Activated CD8-positive, alpha-beta memory T cell treated with anti-CD3 and anti-CD28 coated beads for 4 hours (primary cell): ENCODE measurements at places on chromosomes 11 and 22.

DNA sequence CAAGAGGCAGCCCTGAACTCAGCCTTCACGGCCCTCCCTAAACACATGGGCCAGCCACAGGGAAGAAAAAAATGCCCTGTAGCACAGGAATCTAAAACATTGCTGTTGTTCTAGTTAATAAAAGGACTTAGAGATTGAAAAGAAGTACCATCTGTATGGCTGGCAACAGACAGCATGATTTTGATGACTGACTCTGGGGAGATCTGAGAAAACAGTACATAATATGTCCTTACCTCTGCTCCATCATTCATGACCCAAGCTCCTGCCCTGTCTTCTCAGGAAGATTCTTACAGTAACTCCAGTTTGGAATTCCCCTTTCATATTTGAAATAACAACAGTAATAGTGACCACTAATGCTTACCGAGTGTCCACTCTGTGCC, 244.2 kb downstream of the ETS1 start:
- no peak for DNase-seq

- DNase-seq, result no peak
Observed at GRCh38 chr11:77080643-77081210, 14.0 kb downstream of the CAPN5 start.

GRCh38 chr22:29689880-29690213, 30.0 kb upstream of the CABP7 start:
- DNase-seq, result no peak

- no peak for DNase-seq
Observed at GRCh38 chr11:118084247-118084646, 2.5 kb downstream of the SMIM35 start.

DNA sequence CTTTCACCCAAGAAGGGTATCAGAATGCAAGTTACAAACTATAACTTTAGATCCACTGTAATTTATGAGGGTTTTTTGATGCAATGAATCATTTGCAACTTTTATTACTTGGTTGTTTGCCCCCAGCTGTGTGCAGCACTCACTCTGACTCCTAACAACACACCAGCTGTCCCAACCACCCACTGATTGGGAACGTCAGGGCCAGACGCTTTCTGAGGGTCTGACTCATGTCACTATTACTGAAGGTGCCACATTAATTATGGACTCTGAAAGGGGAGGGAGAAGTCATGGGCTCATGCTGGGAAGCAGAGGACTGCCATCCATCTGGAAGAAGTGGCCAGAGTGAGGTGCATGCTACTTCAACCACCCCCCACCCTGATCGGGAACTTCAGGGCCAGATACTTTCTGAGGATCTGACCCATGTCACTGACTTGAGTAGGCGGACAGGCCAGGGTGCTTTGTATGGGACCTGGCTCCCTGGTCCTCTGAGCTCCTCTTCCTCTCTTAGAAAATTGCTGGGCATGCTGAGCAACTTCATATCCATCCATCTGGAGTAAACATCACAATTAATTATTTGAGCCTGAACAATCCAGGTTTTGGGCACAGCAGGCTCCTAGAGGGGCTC, 44.9 kb upstream of the DRD2 start:
- DNase-seq, result no peak

GRCh38 chr11:2256293-2256913, 14.0 kb downstream of the ASCL2 start:
- DNase-seq, result no peak

- DNase-seq, result no peak
Observed at GRCh38 chr22:32325811-32326237, 31.8 kb upstream of the RFPL3 start.

GRCh38 chr22:29718949-29719898, 579 bp upstream of the CABP7 start:
- no peak for DNase-seq

DNA sequence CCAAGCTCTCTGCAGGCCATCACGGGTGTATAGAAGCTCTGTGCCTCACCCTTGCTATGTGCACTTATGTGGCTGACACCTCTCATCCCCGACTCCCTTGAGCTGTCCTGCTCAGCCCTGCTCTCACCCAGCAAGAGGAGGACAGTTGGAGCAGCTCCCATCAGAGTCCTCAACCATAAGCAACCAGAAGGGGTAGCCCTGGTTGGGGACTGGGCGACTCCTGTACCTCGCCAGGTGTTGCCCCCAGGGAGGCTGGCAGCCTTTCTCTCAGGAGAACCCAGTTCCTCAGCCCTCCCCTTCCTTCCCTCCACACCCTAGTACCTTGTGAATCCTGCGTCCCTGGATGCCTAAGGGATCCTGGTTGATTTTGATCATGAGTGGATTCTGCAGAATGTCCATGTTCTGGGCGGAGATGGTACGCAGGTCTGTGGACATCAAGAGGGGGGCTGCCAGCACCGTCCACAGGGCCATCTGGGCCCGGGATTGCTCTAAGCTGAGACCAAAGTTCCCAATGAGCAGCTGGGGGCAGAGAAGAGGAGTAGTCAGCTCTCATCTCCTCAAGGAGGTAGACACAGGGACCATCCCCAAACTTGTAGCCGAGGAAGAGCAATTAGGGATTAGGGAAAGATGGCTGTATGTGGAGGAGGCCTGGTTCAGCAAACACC, 8.0 kb downstream of the NAGA start:
- no peak for DNase-seq

DNA sequence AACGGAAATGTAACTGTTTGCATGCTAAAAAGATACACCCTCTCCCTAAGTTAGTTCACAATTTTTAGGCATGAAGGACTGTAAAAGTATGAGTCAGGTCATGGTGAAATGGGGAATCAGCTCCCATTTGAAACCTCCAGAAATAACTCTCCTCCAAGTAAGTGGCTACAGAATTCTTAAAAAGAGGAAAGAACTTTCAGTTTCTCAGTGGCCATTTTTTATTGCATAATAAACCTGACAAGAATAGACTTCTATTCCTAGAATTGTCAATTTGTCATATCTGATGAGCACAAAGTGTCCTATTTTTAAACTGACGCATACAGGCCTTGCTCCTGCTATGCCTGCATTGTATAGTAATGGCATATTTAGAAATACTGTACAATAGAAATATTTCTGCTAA, 612.2 kb downstream of the CNTN5 start:
- no peak for DNase-seq

DNA sequence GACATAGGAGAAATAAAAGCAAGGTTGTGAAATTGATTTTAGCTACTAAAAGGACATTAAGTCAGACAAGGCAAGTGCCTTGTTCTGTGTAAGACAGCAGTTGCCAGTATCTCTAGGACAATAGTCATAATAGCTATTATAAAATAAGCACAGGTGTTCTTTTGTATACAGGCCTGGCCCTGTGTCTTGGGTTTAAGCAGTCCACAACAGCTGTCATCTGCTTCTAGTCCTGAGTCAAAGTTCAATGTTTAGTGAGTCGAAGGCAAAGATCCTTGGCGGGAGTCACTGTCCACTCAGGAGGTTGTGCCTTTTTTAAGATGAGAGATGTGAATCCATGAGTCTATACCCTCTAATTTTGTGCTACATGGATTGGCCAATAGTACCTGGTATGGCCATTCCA, 79.5 kb downstream of the SC5D start:
- DNase-seq, result no peak

DNA sequence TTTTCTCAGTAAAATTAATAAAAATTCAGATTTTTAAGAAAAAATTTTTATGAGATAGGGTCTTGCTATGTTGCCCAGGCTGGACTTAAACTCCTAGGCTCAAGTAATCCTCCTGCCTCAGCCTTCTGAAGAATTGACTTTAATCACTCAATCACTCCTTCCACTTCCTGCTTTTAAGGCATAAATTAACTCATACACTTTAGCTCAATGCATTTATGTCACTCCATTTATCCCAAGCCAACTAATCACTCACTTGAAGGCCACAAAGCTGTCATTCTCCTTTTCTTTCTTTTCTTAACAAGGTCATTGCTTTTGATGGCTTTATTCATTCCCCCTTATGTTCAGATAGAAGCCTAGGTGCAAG, 877 bp downstream of the ALG9 start:
- no peak for DNase-seq

- no peak for DNase-seq
Observed at GRCh38 chr11:133821776-133822175, 23.5 kb downstream of the SPATA19 start.

- no peak for DNase-seq
Observed at GRCh38 chr11:85717429-85717828, 31.4 kb upstream of the CCDC89 start.

DNA sequence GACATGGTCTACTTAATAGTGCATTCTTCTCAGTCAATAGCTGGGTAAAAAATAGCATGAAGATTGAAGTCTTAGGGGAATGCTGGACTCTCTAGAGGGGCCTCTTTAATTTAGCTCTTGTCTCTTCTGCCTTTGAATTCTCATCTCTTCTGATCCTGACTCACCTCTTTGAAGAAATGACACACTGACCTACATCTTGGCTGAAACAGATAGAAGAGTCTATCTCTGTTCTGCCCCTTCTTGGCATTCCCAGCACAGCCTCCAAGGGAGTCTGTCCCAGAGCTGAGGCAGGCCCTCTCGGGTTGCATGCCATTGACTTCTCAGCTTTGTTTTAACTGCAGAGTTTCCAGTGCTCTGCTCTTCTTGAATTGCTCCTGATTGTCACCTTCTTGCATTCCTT, 55.7 kb downstream of the PTPRJ start:
- no peak for DNase-seq

GRCh38 chr11:119520966-119521365, 98.0 kb upstream of the THY1 start:
- no peak for DNase-seq

DNA sequence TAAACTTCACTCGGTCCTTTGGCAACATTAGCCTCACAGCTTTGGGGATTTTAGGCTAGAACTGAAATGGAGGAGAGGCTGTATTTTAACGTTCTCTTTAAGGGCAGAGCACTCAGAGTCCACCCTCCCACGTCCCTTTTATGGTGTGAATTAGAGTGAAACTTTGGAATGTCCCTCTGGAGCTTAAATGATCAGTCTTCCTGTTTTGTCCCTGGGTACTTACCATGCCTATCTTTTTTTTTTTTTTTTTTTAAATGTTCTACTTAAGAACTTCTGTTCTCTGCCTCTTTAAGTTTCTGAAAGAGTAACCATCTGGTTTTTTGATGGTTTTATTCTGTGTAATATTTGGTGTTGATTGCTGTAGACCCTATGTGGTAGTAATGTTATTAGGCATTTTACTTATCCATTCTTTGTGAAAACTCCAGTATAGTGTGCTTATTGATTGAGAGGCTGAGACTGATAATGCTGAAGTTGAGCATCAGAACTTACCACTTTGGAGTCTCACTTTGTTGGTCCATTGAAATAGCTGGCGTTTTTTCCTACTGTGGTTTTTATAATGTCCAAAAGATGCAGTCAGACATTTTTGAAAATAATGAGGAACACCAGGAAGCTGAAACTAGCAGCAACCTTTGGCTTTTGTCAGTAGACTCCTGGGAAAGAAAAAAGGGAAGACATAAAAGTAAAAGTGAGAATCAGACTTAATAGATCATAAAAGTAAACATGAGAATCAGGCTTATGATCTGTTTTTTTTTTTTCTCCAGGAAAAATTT, 11.6 kb downstream of the UVRAG start:
- DNase-seq, result no peak

DNA sequence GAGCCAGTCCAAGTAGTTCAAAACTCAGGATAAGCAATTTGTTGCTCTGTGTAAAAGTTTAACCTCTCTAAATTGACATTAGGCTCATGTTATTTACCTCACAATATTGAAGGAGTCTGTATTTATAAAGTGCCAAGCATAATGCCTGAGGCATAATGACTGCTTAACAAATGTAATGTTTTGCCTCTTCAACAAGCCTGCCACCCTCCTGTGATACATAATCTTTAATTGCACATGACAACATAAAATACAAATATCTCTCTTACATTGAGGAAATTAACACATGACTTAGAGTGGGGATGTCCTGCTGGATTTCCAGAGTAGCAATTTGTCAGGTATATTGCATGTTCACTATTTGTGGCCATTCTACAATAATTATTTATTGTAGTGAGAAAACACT, 469.2 kb upstream of the ANO5 start:
- no peak for DNase-seq

DNA sequence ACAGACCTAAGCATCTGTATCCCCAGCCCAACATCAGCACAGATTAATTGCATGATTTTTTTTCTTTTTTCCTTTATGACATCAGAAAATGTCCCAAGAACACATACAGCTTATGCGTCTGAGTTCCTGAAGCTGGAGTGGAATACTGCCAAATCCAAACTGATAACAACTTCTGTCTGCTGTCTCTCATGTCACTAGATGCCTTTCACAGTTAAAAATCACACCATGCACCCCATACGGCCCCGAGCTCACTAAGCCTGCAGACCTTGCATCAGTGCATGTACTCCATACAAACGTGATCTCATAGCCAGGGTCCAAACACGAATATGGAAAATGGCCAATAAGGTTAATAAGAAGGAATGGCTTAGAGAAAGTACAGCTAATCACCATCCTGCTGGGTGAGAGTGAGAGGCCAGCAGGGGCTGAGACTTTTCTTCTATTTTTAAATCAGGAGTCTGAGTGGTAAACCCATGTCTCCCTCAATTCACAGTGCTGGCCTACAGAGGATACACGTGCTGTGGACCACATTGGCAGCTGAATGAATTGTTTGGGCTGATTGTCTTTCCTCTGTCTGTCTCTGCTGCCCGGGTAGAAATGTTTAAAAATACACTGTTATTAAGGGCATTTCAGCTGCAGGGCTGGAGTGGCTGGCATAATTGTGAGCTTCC, 350.6 kb upstream of the RAG2 start:
- DNase-seq, result no peak

DNA sequence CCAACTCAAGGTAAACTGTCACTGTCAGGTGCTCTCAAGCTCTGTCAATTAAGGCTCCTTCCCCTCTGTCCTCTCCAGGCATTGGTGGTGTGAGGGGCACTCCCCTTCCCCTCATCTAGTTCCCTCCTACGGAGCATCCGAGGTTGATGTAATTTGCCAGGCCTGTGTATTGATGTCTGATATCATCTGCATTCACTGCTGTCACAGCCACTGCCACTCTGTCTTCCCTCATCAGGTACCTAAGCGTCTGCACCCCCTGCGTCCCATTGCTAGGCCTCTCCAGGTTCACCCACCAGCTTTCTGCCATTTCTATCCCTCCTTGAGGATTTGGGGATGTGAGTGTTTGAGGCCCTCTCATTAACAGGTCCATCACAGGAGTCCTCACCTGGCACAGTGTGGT, 50.0 kb upstream of the SYT13 start:
- no peak for DNase-seq

GRCh38 chr11:64571050-64571409, 20.0 kb upstream of the SLC22A12 start:
- no peak for DNase-seq

GRCh38 chr11:122100756-122101080, 15.3 kb downstream of the BLID start:
- DNase-seq, result no peak
